ENCODE measurements at places on chromosomes 5 and 9.

GRCh38 chr5:175680463-175680862 is 22.6 kb downstream of the HRH2 start:
- no peak for DNase-seq

GRCh38 chr9:115063058-115063845 is 54.7 kb downstream of the TNC start:
- no peak for DNase-seq

GRCh38 chr5:142542906-142543305 is 143.0 kb downstream of the FGF1 start:
- DNase-seq, result no peak

DNA sequence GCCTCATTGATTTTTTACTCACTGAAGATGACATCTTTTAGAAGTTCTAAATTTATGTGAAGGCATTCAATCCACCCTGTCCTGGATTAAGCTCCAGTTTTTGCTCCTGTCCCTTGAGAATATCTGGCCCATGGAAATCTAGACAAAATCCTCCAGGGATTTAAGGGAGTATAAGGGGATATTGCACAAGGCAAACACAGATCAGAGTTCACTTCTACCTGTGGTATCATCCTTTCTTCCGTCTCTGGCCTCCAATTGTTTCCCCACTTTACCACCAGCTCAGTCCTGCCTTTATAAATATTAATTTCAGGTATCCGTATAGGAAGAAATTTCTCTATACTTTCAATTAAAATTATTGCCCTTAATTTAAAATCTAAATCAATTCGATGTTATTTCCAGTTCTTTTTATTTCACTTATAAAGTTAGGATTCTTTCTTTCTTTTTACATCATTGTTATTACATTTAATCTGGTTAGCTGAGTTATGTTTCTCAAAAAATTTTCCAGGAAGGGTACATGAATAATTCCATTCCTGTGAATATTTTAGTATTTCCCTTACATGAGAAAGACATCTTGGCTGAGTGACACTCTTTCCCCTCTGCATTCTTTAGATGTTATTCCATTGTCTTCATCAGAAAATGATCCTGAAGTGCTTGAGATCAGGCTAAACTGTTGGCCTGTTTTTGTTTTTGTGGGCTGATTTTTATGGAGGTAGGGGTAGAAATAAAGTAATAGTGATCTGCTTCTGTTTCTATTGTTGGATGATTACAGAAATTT is 194.3 kb upstream of the MAP3K1 start:
- DNase-seq, result no peak

DNA sequence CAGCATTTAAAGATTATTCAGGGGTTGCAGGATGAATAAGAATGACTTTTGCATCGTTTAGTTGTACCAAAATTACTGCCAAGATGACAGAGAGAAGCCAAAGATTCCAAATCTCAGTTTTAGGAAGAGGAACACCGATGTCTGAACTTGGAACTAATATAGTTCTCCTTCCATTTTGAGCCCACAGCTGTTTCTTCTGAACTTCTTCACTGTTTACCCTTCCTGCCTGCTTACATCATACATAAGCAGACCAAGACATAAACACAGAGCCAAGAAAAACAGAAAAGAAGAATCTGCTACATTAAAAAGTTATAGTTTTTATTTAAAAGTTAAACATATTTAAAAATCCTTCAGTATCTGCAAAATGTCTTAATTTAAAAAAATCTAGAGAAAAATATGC is 146.9 kb upstream of the RAPGEF1 start:
- no peak for DNase-seq

DNA sequence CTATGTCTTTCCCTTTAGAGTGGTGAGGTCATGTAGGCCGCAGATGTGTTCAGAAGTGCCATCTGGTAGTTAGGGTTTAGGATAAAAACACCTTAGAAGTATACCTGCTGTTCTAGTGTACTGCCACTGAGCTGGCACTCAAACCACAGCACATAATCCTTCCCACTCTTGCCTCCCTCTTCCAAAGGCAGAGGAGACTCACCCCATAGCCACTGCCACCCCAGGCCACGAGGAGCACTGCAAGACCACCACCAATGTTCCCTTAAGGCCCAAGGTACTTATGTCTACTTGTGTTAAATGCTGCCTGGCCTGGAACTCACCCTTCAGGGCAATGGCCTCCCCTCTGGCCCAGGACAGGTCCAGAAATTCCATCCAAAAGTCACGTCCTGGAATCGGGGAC is 379.5 kb upstream of the EDIL3 start:
- no peak for DNase-seq

DNA sequence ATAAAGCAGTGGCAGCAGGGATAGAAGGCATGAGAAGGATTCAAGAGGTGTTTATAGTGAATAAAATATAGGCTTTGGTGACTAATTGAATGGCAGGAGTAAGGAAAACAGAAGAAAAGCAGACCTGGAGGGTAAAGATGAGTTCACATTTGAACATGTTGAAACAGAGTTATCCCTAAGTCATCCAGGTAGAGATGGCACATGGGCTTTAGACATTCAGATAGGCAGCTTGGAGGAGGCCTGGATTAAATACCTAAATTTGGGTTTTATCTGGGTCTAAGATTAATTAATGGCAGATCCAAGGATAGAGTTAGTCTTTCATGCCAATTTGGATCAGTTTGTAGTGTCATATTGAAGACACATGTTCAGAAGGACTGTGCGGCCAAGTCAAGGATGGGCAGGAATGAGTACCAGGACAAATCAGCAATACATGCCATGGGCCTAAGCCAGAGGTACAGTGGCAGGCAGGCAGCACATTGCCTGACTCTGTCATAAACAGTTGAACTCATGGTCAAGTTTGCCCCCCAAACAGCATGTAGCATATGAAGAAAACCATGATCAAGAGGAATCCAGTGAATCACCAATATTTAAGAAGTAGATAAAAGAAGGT is 115.5 kb upstream of the SLC12A2 start:
- no peak for DNase-seq

DNA sequence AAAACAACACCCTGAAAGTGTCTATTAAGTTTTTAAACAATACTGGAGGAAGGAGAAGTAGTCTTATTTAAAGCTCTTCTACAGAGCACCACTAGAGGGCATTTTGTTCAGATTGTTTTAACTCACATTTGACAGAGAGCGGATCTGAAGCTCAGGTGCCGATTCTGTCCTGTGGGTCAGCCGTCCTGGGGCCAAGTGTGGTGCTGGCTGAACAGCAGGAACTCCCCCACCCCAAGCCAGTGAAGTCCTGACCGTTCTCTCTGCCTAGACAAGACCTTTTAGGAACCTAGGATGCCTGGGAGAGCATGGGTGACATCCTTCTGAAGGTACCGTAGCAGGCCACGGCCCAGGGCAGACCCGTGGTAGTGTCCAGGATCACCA is 3.9 kb downstream of the EXOC3 start:
- DNase-seq, result no peak

GRCh38 chr5:157559301-157559700 is 16.3 kb downstream of the ADAM19 start:
- no peak for DNase-seq

DNA sequence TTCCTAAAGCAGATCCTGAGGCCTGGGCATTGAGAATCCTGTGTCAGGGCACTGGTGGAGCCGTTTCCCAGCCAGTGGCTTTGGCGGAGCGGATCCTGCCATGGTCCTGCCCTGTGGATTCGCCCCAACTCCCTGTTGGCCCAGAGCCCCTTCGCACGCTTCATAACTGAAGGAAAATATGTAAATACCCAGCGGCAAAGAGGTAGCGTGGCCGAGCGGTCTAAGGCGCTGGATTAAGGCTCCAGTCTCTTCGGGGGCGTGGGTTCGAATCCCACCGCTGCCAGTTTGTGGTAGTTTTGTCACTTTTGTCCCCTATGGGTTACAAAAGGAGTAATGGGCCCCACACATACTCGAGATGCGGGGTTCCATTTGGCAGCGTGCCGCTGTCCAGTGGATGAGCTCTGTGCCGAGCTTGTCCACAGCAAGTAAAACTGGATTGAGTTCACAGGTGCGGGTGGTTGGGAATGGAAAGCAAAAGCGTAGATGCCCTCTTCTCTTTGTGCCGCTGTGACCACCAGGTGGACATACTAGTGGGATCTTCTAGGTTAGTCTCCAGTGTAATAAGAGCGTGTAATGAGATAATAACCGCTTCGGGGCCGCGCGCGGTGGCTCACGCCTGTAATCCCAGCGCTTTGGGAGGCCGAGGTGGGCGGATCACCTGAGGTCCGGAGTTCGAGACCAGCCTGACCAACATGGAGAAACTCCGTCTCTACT is 17.3 kb downstream of the TRIM7 start:
- DNase-seq, result no peak

GRCh38 chr5:174187001-174187400 is 141.5 kb downstream of the NSG2 start:
- no peak for DNase-seq

- no peak for DNase-seq
These were observed 146.6 kb downstream of the RAPGEF6 start for GRCh38 chr5:131488463-131488862.

DNA sequence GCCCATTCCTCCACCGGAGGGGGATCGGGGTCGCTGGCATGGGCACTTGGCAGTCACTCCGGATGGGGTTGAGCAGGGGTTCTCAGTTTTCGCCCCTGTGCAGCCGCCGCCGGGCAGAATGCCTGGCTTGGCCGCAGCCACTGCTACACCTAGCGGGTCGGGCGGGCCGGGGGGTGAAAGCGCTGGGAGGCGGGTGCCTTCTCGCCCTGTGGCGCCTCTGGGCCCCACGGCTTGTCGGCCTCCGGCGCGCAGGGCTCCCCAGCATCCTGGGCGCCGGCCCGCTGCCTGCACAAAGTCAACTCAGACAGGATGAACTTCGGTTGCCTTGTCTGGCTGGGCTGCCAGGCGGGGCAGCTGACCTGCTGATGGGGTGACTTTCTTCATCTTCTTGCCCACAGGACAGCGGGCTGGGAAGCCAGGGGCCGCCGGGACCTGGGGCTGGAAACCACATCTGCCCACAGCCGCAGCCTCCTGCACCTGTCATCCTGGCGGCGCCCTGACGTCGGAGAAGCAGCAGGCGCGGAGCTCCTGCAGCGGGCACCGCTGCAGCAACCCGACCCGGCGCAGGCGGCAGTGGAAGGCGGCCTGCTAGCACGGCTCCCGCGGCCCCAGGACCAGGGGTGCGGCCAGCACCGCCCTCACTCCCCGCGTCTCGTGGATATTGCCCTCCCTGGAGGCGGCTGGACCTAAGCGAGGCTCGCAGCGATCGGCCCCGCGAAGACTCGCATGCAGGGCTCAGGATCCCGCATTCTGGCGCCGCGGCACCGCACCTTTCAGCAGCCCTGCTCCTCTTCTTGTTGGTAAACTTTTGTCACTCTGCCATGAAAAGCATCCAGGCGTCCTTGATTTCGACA is 1.3 kb upstream of the ANKRD18A start:
- DNase-seq, result peak; percentile 38

- DNase-seq, result no peak
These were observed 56.8 kb downstream of the PTPN3 start for GRCh38 chr9:109441296-109441695.

GRCh38 chr5:13866792-13867191 is 77.7 kb downstream of the DNAH5 start:
- no peak for DNase-seq

GRCh38 chr5:59543821-59544442 is 349.6 kb downstream of the PDE4D start:
- DNase-seq, result no peak

GRCh38 chr9:38001430-38001829 is 67.6 kb downstream of the SHB start:
- no peak for DNase-seq

DNA sequence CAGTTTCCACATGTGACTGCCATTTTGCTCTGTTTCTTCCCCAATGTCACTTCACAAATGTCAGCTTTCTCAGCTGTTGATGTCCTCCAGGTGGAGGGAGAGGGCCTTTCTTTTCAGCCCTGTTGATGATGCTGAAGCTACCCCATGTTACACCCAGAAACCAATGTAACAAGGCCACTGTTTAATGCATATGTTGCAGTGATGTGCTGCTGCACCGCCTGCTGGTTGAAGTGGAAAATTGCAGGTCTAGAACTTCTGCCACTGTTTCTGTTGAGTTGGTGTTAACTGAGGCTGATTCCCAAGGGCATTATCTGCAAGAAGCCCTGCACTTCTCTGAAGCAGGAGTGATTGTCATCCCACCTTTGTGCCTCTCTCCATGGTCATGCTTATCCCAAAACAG is 428.4 kb downstream of the KDM4C start:
- no peak for DNase-seq

GRCh38 chr5:150214289-150214688 is 24.4 kb downstream of the SLC6A7 start:
- DNase-seq, result no peak

DNA sequence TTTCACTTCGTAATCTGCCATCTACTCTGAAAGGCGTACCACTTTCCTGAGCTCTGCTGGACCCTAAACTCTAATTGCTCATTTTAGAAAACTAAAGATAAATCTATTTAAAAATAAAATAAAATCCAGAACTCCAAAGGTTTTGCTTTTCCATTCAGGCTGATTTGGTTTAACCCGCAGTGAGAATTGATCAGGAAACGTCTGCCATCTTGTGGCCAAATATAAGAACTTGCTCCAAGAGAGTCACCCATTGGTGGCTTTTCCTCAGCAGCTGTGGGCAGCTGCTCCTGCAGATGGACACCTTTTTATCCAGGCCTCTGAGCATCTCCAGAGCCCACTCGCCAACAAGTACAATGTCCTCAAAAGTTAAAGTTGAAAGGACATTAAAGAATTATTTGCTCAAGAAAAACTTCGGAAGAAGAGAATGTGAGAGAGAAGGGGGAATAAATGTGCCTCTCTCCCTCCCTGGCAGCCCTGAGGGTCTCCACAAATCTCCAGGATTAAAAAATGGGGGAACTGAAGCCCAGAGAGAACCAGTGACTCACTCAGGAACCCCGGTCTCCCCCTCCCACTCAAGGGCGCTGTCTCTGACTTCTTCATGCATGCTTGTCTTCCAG is 4.1 kb downstream of the SAXO1 start:
- DNase-seq, result no peak

- DNase-seq, result no peak
These were observed 13.3 kb downstream of the RBM18 start for GRCh38 chr9:122251351-122251750.

- DNase-seq, result no peak
These were observed 239.9 kb upstream of the TRPM3 start for GRCh38 chr9:71361357-71361756.

- DNase-seq, result no peak
These were observed 268.8 kb upstream of the NREP start for GRCh38 chr5:112025757-112026156.

- DNase-seq, result no peak
These were observed 24.5 kb downstream of the PRRC2B start for GRCh38 chr9:131418143-131419025.

GRCh38 chr5:7501061-7501460 is 105.1 kb downstream of the ADCY2 start:
- DNase-seq, result no peak

- DNase-seq, result no peak
These were observed 194.6 kb downstream of the OLFM1 start for GRCh38 chr9:135281791-135282737.

DNA sequence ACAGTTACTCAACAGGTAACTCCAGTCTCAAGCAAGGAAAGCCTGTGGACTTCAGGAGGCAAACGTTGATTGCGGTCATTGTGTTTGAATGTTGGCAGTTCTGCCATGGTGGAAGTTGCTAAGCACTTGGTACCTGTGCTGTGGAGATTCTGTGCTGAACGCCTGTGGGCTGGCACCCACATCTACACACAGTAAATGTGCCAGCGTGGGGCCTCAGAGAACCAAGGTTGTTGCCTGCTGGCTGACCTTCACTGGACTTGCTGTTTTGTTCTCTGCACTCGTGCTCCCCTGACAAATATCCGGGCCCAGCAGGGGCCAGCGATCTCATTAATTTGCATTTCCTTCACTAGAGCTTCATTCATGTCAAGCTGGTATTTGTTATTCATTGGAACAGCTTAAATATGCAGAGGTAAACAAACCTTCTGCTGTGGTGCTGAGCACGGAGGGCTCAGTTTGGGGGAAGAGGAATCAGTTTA is 141.8 kb downstream of the PRKACG start:
- no peak for DNase-seq
